Nephron progenitor cell (in vitro differentiated cells): ENCODE measurements at places on chromosomes 4 and X.

DNA sequence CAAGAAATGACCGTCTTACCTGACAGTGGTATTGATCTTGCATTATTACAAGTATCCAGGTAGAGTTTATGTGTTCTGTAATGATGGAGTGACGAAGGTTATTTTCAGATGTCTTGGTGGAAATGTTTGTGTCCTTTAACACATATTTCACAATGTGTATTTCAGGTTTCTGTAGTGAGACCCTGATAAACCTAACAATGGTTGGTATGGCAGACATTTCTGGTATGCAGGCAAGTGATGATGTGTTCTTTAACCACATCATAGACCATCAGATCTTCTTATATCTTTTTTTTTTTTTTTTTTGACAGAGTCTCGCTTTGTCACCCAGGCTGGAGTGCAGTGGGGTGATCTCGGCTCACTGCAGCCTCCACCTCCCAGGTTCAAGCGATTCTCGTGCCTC is 14.6 kb upstream of the ATXN3L start:
- DNase-seq = no peak

DNA sequence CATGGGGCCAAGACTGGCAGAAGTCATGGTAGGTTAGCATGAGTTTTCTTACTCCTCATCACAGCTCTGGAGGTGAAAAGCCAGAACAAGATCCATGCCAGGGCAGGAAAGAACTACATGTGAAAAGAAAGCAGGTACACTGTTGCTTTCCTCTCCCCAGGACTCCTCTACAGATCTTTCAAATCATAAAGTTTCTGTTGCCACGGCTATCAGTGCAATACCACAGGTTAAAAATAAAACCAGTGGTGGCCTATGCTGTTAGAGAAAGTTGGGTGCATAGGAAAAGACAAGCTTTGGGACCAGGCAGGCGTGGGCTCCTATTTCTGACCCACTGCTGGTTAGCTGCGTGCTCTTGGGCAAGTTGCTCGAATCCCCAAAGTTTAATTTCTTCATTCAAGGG is 81.4 kb downstream of the SH3RF1 start:
- DNase-seq = no peak

- no peak for DNase-seq
Observed at GRCh38 chrX:69077895-69078455, 87.3 kb downstream of the PJA1 start.

DNA sequence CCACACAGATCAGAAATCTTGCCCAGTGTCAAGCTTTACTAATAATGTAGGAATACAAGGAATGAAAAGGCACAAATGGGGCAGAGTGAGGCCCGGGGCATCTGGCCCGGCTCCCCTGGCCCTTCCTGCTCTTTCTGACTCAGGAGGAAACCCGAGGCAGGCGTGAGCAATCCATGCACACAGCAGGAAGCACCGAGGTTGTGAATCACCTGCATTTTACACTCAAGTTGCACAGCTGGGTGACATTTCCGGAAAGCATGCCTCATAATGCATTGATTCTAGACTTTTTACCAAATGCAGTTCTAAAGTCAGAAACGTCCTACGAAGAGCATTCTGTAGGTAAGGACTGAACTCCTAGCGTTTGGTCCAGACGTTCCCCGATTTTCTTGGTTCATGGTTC is 38.9 kb downstream of the PRIMPOL start:
- no peak for DNase-seq

GRCh38 chr4:37008199-37008598 is 236.3 kb upstream of the NWD2 start:
- DNase-seq = no peak
